Brain microvascular endothelial cell (primary cell): ENCODE measurements at places on chromosomes 2 and 18.

- peak; percentile 63 for DNase-seq
Observed at GRCh38 chr2:67840460-67841068, 222.2 kb downstream of the C1D start.

DNA sequence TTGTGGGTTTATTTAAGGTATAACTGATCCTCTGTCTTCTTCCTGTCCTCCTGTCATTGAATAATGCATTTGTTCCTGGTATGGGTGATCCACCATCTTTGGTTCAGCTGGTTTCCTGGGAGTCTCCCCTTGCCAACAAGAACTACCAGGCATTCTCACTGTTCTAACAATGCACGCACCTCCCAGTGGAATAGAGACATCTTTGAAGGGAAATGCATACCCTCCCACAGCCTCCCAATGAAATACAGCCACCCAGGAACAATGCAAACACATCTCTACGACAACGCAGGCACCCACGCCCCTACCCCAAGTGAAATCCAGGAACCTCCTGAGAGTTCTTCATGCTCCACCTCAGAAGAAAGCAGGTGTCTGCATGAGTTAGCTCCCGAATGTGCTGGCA lies 318.0 kb downstream of the SOX11 start:
- no peak for DNase-seq

DNA sequence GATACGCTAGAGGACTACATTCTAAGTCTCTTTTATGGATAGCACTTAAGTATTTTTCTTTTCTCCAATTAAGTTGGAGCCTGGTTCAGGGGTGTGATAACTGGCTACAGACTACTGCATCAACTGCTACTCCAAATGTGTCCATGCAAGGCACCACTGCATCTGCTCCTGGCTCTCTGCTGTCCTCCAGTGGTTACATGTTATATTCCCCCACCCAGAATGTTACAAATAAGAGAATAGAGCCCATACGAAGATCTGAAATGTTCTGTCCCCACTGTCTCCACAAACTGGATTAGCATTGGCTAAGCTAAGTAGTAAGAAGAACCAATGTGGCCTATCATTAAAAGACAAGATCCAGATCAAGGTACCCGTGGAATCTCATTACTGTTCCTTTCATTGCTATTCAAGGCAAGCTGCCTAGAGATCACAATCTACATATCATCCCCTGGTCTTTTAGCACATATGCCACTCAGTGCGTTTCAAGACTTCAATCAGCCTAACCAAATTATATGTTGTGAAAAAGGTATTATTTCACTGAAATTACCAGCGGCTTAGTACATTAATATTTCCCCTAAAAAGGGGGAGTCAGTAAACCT lies 308.3 kb upstream of the SLC8A1 start:
- DNase-seq, result peak; percentile 66

DNA sequence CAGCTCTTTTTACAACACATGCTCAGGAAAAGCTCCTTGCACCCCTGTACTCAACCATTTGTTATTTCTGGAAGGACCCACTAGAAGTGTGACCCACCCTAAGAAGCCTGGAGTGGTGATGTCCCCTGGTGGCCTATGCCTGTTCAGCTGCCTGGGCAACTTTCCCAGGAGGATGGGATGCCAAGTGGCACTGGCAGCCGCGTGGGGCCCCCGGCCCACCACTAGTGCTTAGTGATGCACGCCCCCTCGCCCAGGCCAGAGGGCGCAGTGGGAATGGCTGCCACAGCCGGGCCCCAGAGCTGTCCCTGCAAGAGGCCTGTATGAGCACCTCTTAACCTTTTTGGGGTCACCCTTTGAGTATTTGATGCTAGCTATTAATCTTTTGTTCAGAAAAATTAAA lies 18.1 kb downstream of the IMPA2 start:
- no peak for DNase-seq

DNA sequence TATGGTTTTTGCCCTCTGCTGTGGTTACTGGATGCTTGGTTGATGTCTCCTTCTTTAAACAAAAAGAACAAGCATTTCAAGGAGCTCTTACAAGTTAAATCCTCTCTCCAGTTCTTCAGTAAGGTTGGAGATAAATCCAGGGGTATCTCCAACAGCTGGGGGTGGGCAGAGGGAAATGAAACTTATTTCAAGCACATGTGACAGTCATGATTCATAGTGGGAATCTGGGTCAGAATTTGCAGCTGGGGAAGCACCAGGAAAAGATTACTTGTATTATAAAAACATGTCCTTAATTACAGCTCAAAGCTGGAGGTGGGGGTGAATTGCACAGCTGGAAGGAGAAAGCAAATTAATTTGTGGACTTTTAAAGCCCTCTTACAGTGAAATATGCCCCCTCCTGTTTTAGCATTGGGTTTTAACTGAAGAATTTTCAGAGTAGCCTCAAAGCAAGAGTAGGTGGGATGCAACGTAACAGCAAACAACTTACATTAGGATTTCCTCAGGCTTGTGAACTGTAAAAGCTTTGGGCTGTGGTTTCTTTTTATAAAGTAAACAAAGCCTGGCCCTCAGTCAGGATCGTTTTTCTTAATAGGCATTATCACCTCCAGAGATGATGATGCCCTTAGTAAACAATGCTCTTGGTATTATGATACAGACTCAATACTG lies 596.4 kb downstream of the NYAP2 start:
- DNase-seq, result peak; percentile 62

- DNase-seq, result no peak
Observed at GRCh38 chr2:152343426-152343825, 8.5 kb downstream of the FMNL2 start.

DNA sequence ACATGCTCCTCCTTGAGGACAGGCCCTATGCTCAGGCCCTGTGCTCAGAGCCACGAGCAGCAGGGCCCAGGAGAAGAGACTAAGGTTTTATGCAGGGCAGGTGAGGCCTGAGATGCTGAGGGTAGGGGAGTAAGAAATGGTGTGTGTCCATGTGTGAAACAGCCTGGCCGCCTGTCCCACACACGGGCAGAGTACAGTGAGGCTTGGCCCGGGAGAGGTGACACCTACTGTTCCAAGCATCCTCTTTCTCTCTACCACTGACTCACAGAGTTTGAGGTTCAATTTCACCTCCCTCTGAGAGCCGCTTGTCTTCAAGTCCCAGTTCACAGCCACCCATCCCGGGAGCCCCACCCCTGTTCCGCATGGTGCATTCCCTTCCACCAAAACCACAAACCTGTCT lies 54.1 kb downstream of the ADNP2 start:
- no peak for DNase-seq

DNA sequence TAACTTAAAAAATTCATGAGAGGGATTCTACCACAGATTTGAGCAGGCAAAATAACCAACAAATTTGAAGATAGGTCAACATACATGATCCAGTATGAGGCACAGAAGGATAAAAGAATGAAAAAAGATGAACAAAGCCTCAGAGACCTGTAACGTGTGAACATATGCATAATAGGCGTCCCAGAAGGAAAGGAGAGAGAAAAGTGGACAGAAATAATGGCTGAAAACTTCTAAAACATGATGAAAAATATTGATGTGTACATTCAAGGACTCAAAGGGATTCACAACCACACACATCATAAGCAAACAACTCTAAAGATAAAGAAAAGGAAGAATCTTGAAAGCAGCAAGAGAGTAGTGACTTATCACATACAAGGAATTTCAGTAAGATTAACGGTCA lies 100.1 kb upstream of the PARD3B start:
- DNase-seq, result no peak

DNA sequence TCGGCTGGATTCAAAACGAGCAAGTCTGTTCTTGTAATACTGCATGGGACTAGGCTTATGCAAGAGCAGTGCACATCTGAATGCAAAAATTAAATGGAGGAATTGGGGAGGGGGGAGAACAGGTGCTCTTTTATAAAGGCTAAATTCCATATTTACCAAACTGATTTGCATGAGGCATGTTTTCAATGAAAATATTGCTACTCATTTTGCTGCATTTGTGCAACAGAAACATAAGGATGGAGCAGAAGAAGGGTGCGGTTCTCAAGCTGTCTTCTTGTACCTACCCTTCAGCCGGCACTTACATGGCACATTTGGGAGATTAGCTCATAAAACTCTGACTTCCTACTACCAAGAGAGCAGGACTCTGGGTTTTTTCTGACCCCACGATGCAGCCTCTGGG lies 256.4 kb downstream of the CDCA7 start:
- no peak for DNase-seq

GRCh38 chr2:128369602-128370467 lies 51.2 kb upstream of the HS6ST1 start:
- no peak for DNase-seq

DNA sequence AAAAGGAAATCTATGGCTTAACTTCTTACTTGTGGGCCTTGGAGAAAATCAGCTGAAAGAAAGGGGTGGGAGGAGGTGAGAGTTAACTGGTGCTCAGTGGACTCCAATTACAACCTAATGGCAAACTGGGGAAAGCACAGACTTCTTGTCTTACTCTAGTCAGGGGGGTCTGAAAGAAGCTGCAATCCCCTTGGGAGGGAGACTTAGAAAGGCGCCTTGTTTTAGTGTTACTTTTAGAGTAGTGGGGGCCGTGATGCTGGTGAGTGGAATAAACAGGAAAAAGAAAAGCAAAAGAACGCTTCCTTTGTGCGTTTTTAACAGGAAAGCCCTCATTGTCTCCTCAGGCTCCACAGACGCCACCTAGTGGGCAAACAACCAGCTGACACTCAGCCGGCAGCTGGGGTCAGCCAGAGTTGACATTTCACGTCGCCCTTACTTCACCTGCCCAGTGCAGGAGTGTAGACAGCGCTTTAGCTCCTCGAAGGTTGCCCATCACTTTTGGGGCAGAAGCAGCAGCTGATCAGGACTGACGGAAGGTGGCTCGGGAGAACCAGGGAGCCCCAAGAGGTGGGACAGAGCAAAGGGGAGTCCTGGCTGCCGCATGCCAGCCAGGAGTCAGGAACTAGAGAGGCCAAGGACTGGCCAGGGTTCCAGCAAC lies 55.9 kb upstream of the GORASP2 start:
- peak; percentile 50 for DNase-seq

DNA sequence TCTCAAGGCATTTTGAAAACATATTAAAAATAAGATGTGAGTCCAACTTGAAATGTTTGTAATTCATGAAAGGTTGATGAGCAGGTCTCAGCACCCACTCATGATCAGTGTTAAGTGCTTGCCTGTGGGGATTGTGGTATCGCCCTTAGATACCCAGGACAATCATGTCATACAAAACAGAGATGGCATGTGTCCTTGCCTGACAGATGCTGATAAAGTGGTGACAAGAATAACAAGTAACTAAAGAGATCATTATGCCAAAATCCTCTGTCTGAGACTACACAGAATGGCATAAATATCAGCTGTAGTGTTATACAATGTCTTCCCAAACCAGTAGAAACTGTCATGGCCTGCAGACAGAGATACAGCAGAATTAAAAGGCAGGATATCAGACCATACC lies 930.3 kb downstream of the SUCLG1 start:
- DNase-seq, result no peak

- no peak for DNase-seq
Observed at GRCh38 chr2:85137156-85137555, 4.0 kb downstream of the TCF7L1 start.

GRCh38 chr2:147634826-147635225 lies 210.0 kb upstream of the ACVR2A start:
- DNase-seq, result no peak

DNA sequence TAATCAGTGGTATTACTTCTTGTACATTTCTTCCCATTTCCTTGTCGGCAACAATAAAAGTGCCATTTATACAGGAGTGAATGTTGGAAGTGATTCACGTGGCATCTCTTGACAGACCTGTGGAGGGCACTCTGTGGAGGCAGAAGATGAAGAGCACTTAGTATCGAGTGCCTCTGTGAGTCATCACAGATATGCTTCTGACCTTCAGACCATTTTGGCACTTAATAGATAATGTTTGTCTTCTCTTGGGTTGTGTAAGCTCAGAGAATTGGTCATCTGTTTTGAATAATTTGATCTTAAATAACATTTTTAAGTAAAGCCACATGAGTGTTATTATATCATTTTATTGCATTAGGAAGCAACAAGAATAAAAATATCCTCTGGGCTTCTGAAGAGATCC lies 305.5 kb downstream of the PTPRM start:
- DNase-seq, result peak; percentile 50

DNA sequence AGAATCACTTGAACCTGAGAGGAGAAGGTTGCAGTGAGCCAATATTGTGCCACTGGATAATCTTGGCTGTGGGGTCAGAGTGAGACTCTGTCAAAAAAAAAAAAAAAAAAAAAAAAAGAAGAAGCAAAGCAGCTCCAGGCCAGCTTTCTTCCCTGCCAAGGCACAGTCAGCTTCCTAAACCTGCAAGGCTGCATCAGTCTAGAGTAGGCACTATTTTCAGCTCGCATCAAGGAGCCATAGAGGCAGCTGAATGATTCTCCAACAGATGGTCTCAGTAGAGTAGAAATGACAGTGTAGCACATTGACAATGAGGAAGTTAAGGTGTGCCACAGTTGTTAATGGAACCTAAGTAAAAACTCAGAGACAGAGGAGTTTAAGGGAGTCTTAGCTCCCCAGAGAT lies 35.6 kb downstream of the BMP10 start:
- DNase-seq, result no peak

DNA sequence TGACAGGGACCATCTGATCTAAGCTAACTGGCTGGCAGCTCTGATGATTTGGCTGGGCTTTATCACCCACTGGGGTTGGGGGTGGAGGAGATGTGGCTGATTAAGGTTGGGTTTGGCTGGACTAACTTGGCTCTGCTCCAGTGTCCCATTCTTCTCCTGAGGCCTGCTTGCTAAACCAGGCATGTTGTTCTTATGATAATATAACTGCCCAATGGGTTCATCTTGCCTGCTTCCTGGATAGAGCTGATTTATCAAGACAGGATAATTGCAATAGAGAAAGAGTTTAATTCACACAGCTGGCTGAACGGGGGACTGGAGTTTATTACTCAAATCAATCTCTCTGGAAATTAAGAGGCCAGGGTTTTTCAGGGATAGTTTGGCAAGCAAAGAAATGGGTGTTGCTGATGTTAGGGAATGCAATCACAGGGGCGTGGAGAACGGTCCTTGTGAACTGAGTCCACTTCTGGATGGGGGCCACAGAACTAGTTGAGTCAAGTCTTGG lies 150.4 kb downstream of the PTH2R start:
- no peak for DNase-seq

- DNase-seq, result no peak
Observed at GRCh38 chr2:57850415-57851130, 196.0 kb upstream of the VRK2 start.

- peak; percentile 94 for DNase-seq
Observed at GRCh38 chr2:189179570-189179950, at the start of gene COL5A2. TSS of gene COL5A2 (minus strand) at chr2:189179761. CDS start at chr2:189179604, 157 bp downstream.

- no peak for DNase-seq
Observed at GRCh38 chr2:52414561-52415295, 1352.9 kb upstream of the CHAC2 start.

- DNase-seq, result no peak
Observed at GRCh38 chr2:64814007-64814406, 160.3 kb upstream of the SERTAD2 start.

DNA sequence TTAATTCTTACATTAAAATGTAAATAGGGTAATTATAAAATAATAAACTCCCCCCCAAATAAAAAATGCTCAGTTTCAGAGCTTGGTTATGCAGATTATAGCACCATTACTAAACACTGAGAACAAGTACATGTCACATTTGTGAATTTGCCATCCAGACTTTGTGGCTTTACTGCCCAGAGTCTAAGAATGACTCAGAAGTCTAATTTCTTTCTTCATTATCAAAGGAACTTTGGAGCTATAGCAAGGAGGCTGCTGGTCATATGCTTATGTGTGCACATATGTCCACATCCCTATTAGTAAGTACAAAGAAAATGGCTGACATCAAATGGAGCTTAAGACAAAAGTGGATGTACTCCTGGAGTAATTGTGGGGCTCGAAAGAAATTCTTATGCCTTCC lies 248.5 kb upstream of the SESTD1 start:
- peak; percentile 13 for DNase-seq

- DNase-seq, result no peak
Observed at GRCh38 chr2:134722728-134723127, 3.9 kb upstream of the TMEM163 start.

GRCh38 chr2:190376591-190377245 lies 31.4 kb upstream of the MFSD6 start:
- no peak for DNase-seq
